Anterior cingulate cortex (tissue), 58 donors: ENCODE measurements at places on chromosomes 13 and 19.
A peak's percentile ranks its signal among the peaks of the same experiment; 100 is the strongest.

- no peak for DNase-seq
Observed at GRCh38 chr19:3493651-3494050, 6.8 kb downstream of the DOHH start.

DNA sequence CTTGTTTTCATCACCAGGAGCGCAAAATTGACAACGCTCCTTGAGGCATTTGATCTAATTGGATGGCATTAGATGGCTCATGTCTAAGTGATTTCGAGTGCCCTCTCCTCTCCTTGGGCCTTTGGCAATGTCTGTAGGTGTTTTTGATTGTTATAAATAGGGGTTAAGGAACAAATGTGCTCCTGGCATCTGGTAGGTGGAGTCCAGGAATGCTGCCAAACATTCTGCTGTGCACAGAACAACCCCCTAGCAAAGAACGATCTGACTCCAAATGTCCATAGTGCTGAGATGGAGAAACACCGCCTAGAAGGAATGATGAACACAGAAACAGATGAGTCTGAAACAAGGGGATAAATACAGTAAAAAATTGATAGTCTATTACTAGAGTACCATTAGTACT is 68.0 kb upstream of the C1QTNF9B start:
- no peak for DNase-seq

- no peak for DNase-seq
Observed at GRCh38 chr19:16506961-16507360, 10.8 kb downstream of the C19orf44 start.

- peak; percentile 90 for DNase-seq
Observed at GRCh38 chr19:1449467-1450442, at the start of gene APC2. APC2 (plus strand) TSS chr19:1450121; CDS start chr19:1453002, 2,881 bp downstream.

- DNase-seq, result no peak
Observed at GRCh38 chr13:86006317-86006716, 207.1 kb upstream of the SLITRK6 start.

- DNase-seq, result no peak
Observed at GRCh38 chr13:98541191-98541590, 35.7 kb downstream of the STK24 start.

- DNase-seq, result peak; percentile 13
Observed at GRCh38 chr19:55086730-55087541, 11.3 kb downstream of the EPS8L1 start.

- no peak for DNase-seq
Observed at GRCh38 chr19:3617463-3617862, 9.1 kb downstream of the CACTIN start.

- DNase-seq, result no peak
Observed at GRCh38 chr13:73943137-73943964, 190.9 kb downstream of the KLF12 start.

DNA sequence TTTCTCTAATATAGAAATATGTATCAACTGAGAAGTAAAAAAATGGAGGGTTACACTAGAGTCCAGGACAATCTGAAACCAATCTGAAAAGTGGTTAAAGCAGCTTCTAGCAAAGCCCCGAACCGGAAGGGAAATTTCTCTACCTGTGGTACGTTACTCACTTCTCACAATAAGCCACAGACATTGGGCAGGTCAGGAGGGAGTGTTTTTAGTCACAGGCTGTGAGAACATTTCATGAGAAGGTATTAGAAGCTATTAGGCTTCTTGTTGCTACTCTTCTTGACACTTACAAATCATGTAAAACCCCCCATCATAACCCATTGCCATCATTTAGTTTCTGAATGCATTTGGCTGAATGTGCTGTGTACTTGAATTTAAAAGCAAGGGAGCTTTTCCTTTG is 120.9 kb downstream of the NUFIP1 start:
- DNase-seq, result no peak

DNA sequence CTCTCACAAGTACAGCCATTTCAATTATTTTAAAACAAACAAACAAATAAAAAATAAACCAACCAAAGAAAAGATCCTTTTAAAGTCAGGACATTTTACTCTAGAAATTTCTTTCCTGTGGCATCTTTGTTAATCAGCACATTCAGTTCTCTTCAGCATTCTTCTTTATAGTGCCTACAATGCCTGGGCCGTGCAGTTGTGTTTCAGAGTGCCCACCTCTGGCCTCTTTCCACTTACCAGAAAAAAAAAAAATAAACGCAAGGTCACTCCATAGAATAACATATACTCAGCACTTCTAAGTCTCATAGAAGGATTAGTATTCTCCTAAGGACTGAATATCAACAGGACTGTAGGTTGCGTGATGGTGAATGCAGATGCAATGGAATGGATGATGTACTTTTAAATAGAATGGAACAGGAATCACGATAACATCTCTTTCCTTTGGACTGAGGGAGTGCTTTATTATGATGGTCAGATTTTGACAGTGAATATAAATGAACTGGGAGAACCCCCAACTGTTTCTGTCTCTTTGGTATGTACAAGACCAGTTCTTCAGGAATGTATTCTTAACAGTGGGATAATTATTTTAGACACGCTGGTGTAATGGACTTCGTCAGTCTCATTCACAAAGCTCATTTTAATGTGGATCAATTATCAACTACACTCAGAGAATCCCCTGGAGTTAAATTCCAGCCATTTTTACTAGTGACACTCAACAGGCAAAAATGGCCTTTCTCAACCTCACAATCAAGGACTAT is 125.0 kb upstream of the NBEA start:
- DNase-seq, result no peak

- no peak for DNase-seq
Observed at GRCh38 chr13:34567597-34567996, 374.5 kb upstream of the NBEA start.

DNA sequence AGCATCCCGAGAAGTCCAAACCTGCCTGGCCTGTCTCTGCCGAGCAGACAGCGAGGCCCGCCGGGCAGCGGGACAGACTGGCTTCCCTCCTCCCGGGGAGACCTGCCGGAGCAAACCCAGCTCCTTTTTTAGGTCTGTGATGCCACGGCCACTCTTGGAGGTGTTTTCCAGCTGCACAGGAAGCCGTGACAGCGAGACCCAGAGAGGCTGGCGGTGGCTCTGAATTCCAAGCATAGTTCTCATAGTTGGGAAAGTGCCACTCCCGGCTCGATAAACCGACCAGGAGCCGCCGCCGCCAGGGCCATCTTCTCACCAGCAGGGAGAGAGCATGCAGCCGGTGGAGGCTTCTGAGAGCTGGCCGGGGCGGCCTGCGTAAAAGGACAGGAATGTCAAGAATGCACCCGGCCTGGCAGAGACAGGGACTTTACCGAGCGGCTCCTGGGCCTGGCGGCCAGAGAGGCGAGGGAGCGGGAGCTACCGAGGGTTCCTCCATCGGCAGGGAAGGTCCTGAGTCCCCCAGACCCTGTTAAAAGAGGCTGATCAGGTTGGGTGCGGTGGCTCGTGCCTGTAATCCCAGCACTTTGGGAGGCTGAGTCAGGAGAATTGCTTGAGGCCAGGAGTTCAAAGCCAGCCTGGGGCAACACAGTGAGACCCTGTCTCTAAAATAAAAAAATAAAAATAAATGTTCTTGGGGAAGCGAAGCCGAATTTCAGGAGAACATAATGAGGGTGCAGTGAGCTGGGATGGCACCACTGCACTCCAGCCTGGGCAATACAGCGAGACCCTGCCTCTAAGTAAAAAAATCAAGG is 64.9 kb downstream of the GADD45B start:
- no peak for DNase-seq

GRCh38 chr19:43628646-43629326 is 9.4 kb upstream of the ZNF428 start:
- DNase-seq, result no peak
